ENCODE measurements at places on chromosomes 12 and 14. TPM values are rescaled to one million over a fixed set of nuclear protein-coding genes. Genes with fewer than 3 reads are reported as not detected.

The RD3L gene
- not detected for polyA plus RNA-seq

The C14orf132 gene
- 11.7 TPM for polyA plus RNA-seq

The APOF gene
- polyA plus RNA-seq: not detected

The INHBE gene
- 0.50 TPM for polyA plus RNA-seq

The MYO1H gene
- polyA plus RNA-seq: not detected

The SPIC gene
- polyA plus RNA-seq: not detected
